Stimulated activated CD8-positive, alpha-beta memory T cell treated with anti-CD3 and anti-CD28 coated beads, Interleukin-2, amount 100 ng/mL, for 48 hours (primary cell): ENCODE measurements at places on chromosomes 2 and 18.

GRCh38 chr2:152236191-152236925 is 60.8 kb upstream of the STAM2 start:
- no peak for DNase-seq

- no peak for DNase-seq
Observed at GRCh38 chr18:58402247-58402646, 226.6 kb downstream of the ALPK2 start.

GRCh38 chr2:105403241-105403782 is 4.5 kb upstream of the FHL2 start:
- DNase-seq = no peak

GRCh38 chr2:240021488-240022104 is 3.5 kb downstream of the NDUFA10 start:
- peak; percentile 52 for DNase-seq

GRCh38 chr2:27010139-27010538 is 22.6 kb upstream of the TMEM214 start:
- no peak for DNase-seq

DNA sequence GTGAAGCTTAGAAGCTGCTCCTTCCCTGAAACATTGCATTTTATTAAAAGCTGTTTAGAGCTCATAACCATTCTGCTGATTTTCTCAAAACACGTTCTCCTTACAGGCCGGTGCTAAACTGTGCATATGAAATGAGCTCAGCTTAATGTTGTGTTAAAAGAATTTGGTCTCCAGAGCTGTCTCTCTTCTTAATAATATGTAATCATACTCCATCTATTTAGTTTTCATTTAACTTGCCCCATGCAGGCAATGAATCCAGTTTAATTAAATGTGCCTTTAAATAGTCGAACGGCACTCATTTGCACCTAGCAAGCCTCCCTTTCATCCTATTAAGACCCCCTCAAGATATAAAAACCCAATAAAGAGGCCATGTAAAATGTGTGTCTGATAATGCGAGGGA is 76.3 kb downstream of the HNMT start:
- no peak for DNase-seq

- no peak for DNase-seq
Observed at GRCh38 chr2:190069936-190070696, 7.6 kb upstream of the MSTN start.

DNA sequence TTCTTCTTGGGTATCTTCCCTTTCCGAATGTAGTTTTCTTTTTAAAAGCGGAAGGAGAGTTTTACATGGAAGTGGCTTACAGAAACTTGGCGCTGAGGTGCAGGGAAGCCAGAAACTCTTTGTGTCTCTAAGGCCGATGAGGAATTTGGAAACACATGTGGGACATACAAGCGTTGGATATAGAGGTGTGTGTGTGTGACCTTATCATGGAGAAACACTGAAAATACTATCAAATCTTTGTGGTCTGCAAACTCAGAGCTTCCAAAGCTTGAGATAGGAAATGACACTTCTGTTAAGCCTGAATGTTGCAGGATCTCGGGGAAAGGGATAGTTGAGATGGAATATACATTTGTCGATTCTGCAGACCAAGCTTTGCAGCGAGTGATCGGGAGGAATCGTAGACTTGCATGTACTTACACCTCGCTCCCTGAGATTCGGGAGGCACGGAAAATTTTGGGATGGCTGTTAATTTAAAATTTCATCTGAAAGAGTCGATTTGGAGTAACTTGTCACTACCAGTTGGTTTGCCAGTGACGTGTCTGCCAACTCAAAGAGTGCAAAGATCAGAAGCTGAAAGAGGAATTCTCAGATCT is 1.0 kb downstream of the NAB1 start:
- no peak for DNase-seq

- no peak for DNase-seq
Observed at GRCh38 chr2:213248637-213249036, 35.6 kb upstream of the SPAG16 start.

DNA sequence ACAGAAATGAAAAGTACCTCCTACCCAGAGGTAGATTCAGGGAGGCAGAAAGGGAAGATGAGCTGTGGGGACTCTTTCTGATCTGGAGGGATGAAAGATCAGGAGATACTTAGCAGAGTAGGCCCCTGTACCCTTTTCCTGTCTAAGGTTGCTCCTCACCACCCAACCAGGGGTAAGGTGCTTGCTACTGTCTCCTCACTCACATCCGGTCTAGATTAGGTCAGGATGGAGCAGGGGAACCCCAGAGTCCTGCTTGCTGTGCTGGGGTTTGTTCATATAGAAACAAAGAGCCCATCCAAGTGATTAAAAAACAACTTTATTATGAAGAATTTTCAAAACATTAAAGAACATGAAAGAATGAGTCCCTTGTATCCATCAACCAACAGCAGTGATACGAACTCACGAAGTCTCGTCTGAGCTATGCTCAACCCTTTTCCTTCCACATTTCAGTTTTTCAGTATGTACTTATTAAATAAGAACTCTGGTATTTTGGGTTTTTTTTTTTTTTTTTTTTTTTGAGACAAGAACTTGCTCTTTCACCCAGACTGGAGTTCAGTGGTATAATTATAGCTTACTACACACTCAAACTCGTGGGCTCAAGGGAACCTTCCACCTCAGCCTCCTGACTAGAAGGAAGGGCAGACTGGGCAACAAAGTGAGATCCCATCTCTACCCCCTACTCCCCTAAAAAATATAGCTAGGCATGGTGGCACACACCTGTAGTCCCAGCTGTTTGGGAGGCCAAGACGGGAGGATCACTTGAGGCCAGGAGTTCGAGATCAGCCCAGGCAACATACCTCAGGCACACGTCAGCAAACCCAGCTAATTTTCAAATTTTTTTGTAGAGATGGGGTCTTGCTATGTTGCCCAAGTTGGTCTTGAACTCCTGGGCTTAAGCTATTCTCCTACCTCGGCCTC is 28.5 kb upstream of the MCFD2 start:
- DNase-seq = peak; percentile 30

GRCh38 chr18:48228841-48229240 is 180.3 kb downstream of the ZBTB7C start:
- DNase-seq = no peak

- DNase-seq = no peak
Observed at GRCh38 chr18:48829443-48830149, 121.2 kb downstream of the SMAD7 start.

DNA sequence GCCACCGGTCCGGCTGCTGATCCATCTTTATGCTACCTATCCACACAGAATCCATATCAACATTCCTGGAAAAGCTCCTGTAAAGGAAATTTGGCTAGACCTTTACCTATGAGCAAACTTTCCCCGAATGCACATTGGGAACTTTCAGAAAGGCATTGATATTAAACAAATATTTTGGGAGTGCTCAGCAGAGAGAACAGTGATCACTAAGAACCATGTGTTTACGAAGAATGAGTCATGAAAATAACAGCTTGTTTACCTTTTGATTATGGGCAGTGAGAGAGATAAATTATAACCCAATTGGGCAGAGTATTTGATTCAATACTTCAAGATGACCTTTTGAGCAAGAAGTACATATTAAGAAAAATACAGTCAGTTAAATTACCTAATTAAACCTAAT is 189.7 kb upstream of the CDH2 start:
- no peak for DNase-seq

DNA sequence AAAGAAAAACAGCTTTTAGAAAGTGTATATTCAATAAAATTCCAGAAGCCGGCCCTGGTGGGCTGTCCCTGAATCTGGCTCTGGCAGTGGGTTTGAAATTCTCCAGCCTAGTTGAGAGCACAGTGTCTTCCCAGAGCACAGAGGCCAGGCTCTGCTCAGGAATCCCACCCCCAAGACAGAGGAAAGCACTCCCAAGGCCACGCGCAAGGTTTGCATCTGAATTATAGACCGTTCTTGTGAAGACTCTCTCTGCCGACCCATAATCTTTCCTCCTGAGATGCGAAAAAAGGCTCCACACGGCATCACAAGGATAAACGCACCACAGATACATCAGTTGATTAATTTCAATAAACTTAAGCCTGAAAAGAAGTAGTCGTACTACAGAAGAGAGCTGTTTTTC is 342.2 kb downstream of the CMPK2 start:
- no peak for DNase-seq

DNA sequence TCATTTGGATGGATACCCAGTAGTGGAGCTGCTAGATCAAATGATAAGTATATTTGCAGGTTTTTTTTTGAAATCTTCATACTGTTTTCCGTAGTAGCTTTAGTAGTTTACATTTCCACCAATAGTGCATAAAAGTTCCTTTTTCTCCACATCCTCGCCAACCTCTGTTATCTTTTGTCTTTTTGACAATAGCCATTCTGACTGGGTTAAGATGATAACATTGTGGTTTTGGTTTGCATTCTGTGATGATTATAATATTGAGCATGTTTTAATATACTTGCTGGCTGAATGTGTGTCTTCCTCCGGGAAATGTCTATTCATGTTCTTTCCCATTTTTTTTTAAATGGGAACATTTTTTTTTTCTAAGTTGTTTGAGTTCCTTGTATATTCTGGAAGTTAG is 260.0 kb downstream of the GULP1 start:
- DNase-seq = no peak

GRCh38 chr2:122740594-122740948 is 985.1 kb downstream of the TSN start:
- no peak for DNase-seq

GRCh38 chr18:35729991-35730668 is 148.6 kb downstream of the GALNT1 start:
- DNase-seq = no peak

DNA sequence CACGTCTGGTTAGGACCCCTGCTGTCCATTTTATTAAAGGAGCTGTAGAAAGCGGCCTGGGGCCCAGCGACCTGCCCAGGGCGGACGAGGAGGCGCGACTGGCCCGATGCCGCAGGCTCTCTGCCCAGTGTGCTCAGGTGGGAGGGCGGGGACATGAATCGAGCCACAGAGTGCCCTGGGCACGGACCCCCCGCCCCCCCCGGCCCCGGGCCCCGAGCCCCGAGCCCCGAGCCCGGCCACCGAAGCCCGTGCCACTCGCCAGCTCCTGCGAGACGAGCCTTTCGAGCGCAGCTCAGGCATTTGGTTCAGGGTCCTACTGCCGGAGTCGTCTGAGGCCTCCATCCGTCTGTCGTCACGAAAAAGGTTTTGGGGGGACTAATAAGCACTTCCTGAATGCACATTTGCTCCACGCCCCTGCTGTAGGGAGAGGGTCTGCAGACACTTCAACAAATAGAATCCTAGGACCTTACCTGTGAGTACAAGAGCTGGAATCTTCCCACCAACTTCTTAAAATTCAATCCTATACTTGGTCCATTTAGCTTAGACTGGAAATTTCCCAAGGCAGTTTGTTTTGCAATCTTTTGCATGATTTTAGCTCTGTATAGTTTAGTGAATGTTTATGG is 602 bp upstream of the ADAM17 start:
- no peak for DNase-seq

- DNase-seq = no peak
Observed at GRCh38 chr18:11985586-11985985, 4.3 kb downstream of the IMPA2 start.

DNA sequence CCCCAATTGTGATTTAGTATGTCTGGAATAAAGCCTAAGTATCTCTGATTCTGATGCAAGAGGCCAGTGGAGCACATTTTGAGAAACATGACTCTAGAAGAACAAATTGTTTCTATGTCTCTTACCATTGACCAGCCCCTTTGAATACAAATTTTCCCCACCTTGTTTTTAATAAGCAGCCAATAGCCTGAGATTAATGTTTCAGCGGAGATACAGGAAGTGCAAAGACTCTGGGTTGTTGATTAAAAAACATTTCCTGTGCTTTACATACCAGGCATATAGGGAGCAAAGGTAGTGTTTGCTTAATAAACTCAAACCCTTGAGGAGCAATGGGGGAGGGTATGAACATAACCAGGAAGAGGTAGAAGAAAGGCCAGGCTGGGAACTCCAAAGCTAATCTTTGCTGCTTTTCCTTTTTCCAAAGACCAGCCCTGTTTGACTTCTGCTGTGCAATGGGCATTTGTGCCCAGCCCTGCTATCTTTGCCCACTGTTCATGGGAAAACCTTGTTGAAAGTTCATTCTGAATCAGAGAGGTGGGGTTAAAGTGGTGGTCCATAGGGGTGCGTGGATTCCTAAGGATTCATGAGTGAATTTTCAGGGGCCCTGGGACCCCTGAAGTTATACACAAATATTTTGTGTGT is 29.3 kb downstream of the UPP2 start:
- DNase-seq = no peak

- no peak for DNase-seq
Observed at GRCh38 chr2:215383652-215384279, 52.1 kb downstream of the FN1 start.

DNA sequence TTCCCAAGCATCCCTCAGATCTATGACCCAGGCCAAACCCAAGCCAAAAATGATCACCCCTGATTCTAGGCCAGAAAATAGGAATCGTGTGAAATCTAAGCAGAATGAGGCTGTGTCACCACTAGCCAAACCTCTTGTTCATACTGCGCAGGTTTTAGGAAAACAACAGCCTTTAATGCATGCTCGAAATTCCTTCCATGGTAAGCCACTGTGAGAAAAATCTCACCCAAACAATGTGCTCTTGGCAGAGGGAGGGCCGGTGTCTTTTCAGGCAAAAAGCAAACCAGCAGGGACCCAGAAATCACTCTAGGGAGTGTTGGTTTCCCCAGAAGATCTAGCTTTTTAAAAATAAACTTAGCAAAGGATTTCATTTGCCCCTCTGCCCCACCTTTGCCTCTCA is 71.2 kb upstream of the FOSL2 start:
- no peak for DNase-seq

- DNase-seq = no peak
Observed at GRCh38 chr2:236159778-236160170, 8.4 kb downstream of the GBX2 start.

DNA sequence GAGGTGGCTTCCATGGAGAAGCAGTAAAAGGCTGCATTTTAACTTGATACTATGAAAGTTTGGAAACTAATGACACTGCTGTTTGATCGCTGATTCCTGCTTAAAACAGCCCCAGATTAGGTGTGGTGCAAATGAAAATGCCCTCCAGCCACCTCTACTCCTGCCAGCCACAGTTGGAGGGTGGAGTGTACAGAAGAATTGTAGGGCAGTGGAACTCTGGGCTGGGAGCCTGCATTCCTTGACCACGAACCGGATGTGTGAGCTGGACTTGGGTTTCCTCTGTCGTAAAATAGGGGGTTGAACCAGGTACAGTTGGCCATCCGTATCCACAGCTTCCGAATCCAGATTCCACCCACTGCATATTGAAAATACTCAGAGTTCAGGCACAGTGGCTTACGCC is 84.6 kb upstream of the RFX8 start:
- no peak for DNase-seq

DNA sequence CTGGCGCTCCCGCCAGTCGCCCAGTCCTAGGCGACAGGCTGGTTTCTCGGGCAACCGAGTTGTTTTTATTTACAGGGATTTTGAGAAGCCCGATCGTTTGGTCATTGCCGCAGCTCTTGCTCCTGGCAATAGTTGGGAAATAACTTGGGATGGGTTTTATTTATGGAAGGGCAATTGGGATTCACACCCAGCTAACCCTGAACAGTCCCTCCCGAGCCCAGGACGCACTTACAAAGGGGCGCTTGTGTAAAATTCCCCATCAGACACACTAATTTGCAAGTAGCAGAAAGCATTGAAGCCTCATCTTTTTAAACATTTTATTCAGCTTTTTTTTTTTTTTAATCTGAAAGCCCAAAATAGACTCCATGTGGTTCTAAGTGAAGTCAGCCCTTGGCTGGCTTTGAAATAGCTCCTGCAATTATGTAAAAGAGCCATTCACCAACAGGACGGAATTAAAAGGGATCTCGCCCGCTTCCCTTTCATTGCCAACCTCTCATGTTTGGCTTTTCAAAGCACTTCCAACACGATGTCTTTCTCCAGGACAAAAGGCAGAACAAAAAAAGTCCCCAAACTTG is 3.6 kb upstream of the GBX2 start:
- DNase-seq = no peak

GRCh38 chr2:201415149-201415548 is 36.1 kb downstream of the TRAK2 start:
- no peak for DNase-seq
